HuH-7.5 (cell line): ENCODE measurements at places on chromosomes 11 and 22.

DNA sequence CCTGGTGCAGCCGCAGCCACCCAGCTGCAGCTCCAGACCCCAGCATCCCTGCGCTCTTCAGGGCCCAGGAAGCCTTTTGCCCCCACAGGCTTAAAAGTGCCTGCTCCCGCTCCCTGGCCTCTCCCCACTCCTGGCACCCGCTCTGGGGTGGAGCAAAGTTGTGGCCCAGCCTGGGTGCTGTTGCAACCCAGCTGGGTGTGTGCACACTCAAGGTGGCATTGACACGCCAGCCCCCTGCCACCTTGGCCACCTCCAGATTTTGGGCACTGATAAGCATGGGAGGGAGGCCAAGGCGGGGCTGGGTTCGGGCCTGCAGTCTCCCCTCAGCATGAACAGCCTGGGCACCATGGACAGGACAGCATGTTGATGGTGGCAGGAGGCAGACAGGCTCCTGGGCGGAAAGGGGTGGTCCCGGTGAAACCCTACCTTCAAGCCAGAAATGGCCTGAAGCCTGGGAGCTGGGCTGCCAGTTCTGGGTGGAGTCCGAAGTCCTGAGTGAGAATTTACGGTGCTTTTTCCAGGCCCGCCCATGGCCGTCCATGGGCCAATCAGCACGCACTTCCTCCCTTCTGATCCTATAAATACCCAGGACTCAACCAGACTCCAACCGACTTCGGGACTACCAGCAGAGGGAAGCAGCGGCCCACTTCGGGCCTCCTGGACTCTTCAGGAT, 23.6 kb upstream of the RNASEH2C start:
- DNase-seq: peak; percentile 58

GRCh38 chr11:120568572-120569307, 57.2 kb downstream of the GRIK4 start:
- DNase-seq: no peak

GRCh38 chr11:70627219-70627618, 228.9 kb downstream of the CTTN start:
- DNase-seq: peak; percentile 54

DNA sequence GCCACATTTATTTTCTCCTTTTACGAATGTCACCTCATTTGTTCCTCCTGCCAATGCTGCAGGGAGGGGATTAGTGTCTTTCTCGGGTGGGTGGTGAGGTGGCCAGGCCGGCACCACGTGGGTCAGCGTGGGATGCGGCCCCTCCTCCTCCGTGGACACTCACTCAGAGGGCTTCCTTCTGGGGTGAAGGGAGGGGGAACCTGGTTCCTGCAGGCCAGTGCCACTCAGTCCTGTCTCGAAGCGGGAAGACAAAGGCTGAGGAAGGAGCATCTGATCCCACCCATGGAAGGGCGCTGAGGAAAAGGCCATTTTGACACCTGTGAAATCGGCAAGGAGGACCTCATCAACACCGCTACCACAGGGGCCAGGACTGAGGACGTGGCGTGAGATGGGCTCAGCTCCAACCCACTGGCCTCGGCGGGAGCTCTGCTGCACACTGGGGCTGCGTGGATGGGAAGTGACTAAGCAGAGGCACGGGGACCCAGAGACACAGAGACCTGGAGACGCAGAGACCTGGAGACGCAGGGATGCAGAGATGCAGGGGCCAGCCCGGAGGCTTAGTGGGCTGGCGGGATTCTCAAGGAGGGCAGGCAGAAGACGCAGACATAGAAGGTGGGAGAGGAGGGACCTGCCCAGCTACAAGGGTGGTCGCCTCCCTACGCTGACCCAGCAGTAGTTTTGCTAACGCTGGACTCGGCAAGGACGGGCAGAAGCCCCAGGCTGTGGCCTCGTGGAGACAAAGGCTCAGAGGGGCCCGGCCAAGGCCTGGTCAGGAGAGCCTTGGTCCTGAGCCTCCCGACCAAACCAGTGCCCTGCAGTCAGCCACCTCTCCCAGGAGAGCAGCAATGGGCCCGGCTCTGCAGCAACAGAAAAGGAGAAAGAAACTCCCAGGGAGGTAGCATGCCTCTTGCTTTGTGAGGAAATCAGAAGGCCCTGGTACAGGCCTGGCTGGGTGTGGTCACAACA, 1071.2 kb downstream of the BRD1 start:
- no peak for DNase-seq

DNA sequence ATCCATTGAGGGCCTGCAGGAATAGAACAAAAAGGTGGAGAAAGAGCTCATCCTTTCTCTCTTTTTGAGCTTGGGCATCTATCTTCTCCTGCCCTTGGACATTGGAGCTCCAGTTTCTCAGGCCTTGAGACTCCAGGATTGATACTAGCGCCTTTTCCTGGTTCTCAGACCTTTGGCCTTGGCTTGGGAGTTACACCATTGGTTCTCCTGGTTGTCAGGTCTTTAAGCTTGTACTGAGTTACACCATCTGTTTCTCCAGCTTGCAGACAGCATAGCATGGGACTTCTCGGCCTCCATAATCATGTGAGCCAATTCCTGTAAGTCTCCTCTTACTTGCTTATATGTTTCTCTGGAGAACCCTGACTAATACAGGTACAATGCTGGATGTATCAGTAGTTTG, 72.6 kb downstream of the GRK3 start:
- DNase-seq: no peak

- no peak for DNase-seq
These were observed 15.7 kb upstream of the VPREB1 start for GRCh38 chr22:22228921-22229320.

DNA sequence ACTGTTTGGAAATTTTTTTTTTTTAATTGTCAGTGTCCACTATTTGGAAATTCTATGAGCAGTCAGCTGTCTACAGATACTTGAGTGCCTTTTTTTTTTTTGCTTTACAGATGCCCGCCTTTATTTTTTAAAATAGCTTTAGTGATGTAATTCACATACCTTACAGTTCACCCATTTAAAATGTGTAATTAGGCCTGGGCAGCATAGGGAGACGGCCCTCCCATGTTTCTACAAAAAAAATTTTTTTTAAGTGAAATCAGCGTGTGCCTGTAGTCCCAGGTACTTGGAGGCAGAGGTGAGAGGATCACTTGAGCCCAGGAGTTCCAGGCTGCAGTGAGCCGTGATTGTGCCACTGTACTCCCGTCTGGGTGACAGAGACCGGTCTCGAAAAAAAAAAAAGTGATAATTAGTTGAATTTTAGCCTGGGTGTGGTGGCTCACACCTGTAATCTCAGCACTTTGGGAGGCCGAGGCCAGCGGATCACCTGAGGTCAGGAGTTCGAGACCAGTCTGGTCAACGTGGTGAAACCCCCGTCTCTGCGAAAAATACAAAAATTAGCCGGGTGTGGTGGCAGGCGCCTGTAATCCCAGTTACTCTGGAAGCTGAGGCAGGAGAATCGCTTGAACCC, 1.5 kb downstream of the ZNF143 start:
- DNase-seq: no peak

- DNase-seq: no peak
These were observed 1.2 kb upstream of the TYMP start for GRCh38 chr22:50530877-50531545.
